H7 (cell line): ENCODE measurements at places on chromosomes 5 and 9. TPM values are rescaled to one million over a fixed set of nuclear protein-coding genes. Genes with fewer than 3 reads are reported as not detected.

MAPK9 gene
- total RNA-seq, result 28.5 and 43.8 TPM in 2 replicates

- no peak for DNase-seq
Observed at GRCh38 chr9:27836661-27837401, 263.6 kb upstream of the C9orf72 start.

TRAF1 gene
- total RNA-seq, result 0.97 and 1.4 TPM in 2 replicates

EXOSC2 gene
- total RNA-seq, result 53.1 and 61.9 TPM in 2 replicates

ADAMTSL1 gene
- 1.8 and 2.1 TPM in 2 replicates for total RNA-seq

DNA sequence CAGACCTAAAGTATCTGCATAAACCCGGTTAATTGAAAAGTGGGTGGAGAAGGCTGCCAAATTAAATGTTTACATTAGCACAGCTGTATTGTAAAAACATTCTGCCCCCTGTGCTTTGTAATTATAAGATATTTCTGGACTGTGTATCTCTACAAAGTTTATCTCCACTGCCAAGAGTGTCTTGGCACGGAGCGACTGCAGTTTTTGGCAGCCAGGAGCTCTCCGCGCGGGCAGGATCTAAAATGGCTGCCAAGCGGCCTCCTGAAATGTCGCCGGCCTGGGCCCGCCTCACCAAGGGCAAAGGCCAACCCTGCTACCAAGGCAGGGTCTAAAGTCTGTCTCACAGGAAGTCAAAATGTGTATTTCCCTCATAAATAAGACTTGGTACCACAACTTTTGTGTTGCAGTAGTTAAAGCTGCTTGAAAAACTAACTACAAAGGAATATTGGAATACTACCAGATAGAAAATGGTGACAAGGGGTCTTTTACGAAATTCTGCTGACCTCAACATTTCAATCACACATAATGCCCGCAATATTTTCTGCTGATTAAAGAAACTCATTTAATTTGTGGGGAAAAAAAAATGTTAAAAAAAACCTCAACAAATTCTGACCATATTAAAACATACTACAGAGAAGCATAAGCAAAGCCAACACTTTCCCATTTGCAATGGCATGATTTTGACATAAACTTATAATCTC, 110.4 kb downstream of the NFIB start:
- no peak for DNase-seq
